NCI-H2227 treated with DMSO at 0.1 percent for 48 hours (cell line): ENCODE measurements at places on chromosomes 4 and X.
A peak's percentile ranks its signal among the peaks of the same experiment; 100 is the strongest.

- DNase-seq = no peak
Observed at GRCh38 chr4:150510176-150510865, 71.6 kb upstream of the MAB21L2 start.

DNA sequence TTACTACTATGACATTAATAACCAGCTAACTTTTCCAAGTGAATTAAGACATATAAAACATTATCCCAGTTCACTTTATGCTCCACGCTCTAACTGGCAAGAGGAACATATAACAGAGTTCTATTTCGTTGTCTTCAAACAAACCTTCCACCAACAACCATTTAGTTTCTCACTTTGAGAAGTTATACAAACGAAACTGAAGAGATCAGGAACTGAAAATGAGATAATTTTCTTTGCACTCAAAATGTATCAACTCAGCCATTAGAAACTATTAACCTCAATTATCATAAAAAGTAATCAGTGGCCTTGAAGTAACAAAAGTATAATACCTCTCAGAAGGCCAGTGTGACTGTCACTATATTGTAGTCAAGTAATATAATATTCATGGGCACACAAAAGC is 70.1 kb downstream of the CHM start:
- no peak for DNase-seq

DNA sequence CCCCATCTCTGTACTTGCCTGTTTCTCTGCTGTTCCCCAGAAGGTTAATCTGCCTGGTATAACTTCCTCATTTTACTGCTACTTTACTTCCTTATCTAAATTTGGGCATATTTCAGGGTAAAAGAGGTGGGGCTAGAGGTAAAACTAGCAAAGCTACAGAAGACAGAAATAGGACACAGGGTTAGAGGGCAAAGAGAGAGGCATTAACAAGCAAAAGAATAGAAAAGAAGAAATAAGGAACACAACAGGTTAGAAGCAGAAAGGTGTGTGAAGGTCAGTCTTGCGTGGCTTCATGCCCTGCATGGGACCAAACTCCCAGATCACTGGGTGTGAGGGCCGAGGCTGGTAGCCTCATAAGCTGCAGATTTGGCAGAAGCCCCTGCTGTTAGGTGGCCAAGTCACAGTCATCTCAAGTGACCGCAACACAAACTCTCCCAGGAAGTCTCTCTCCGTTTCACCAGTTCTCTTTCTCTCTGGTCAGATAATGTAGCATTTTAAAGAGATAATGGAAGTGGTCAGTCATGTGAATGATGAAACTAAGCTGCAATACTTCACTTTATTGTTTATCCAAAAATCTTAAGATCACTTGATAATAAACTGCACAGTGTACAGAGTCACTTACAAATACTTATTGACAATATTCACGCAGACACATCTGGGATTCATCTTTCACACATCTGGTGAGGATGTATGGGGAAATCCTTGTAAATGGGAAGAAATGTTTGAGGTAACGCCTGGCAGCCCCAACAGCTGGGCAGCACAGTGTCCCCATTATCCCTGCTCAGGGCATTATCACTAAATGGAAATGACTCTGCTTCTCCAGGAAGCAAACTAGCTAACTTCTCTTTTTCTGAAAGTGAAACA is 16.4 kb downstream of the TMEM154 start:
- no peak for DNase-seq

- DNase-seq = peak; percentile 17
Observed at GRCh38 chrX:68867458-68868112, 38.8 kb downstream of the EFNB1 start.
